NCI-H2171 treated with DMSO at 0.1 percent for 48 hours (cell line): ENCODE measurements at places on chromosomes 2 and 18.
A peak's percentile ranks its signal among the peaks of the same experiment; 100 is the strongest.

DNA sequence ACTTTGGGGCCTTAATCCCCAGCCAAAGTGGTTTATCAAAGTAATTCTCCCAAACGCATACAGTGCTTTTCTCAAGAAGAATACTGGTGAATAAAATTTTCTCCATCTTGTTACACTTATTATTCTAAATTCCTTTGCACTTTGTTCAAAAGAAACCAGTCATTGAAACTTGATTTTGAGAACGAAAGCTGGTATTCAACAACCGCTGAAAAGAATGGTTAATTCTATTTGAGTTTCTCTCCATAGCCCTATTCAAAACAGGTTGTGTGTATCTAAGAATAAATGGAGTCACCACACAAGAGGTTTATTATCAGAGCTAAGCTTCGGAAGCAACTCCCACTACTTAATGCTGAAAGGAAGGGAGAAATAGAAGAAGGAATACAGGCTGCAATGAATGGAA is 117.7 kb downstream of the C1D start:
- DNase-seq = no peak

- no peak for DNase-seq
Observed at GRCh38 chr2:2000018-2000723, 255.9 kb upstream of the PXDN start.

DNA sequence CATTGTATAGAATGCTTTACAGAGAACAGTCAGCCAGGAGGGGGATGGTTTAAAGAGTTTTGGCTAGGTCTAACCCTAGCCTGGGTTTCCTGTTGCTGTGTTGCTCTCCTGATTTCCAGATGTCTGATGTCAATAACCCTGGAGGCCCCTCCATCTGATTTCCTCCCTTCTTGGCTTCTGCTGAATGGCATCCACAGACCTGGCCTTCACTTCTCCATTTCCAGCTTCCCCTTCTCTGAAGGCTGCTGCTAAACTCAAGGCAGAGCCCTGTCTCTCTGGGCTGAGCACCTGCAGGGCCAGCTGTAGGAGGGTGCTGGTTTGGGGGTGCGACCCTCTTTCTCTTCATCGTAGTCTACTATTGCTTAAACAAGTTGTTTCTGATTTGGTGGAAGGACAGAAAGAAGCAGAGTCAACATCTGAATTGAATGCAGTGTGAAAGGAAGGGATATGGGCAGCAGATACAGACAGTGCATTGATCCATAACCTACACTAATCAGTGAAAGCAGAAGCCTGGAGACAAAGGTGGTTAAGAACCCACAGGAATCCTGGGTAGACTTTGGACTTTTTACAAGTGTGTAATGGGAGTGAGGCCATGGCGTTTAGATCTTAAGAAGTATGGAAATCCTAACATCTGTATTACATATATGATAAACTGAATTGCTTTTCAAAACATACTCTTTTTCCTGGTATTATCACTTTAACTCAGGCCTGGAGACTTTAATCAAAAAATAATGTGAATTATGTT is 153.6 kb downstream of the HRH4 start:
- DNase-seq = no peak

DNA sequence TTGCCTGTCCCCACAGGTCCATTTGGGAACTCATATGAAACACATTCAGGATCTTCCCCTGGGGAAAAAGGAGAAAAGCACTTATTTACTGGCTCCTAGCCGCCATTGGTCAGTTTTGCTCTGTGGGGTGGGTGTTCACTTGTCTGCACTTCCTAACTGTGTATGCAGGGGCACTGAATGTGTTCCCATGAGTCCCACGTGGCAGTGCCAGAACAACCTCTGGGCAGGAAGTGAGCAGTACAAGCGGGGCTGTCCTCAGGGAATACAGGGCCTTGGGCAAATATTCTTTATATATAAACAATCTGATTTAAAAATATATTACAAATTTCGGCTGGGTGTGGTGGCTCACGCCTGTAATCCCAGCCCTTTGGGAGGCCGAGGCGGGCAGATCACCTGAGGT is 21.8 kb upstream of the CTIF start:
- DNase-seq = no peak

DNA sequence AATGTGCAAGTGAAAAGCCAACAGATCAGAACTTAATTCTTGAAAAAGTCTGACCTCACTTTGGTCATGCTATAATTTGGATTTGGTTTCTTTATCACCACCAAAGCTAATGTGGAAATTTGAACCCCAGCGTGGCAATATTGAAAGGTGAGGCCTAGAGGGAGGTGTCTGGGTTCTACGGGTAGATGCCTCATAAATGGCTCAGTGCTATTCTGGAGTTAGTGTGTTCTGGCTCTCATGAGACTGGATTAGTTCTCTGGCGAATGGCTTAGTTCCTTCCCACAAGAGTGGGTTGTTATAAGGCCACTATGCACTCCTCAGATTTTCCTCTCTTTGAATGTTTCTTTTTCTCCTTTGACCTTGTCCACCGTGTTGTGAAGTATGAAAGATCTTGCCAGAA is 22.3 kb downstream of the ORC4 start:
- DNase-seq = no peak

DNA sequence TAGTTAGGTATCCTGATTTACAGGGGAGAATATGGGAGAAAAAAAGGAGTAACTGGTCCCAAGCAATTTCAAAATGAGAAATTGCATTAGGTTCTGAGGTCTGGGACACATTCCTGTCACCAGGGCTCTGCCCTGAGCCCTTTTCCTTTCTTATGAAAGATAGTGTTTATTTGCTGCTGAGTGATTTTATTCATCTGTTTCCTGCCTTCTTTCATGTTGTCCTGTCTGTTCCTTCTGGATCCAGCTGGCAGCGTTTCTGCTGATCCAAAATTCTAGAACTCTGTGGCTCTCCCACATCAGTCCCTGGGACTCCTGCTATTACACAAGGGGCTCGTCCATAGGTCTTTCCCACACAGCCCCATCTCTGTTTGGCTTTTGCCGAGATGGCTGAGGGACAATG is 519.1 kb upstream of the SALL3 start:
- no peak for DNase-seq

GRCh38 chr2:38215993-38216392 is 140.0 kb upstream of the CYP1B1 start:
- DNase-seq = peak; percentile 3

DNA sequence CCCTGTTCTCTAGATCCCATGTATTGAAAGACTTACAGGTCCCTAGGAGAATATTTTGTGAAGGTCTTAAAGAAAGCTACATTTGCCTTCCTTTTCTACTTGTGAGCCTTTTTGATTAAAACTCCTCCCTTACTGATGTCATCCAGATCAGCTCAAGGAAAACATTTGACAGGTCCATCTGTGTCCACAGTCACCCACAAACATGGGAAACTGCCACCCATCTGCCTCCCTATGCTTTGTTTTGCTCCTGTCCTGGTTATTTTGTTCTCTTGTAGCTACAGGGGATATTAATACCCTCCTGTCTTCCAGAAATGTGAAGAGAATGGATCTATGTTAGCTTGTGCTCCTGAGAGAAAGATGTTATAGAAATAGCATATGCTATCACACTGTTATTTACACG is 203.6 kb upstream of the GALNT5 start:
- peak; percentile 79 for DNase-seq

- no peak for DNase-seq
Observed at GRCh38 chr2:109335631-109336176, 206.7 kb downstream of the SH3RF3 start.

DNA sequence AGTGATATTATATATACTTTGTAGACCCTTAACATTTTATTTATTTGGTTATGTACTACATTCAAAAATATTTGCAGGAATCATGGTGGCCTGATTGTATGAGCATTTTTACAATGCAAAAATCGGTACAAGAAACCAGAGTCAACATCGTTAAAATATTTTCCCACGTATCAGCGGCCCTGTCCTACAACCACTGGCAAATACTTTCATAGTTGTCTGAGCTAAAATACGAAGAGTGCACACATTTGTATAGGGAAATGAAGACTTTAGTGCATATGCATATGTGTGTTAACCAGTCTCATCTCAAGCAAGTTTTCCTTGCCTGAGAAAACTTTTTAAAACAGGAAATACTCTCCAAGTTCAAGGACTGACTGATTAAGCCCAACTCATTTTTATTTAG is 35.9 kb downstream of the CCDC102B start:
- no peak for DNase-seq

DNA sequence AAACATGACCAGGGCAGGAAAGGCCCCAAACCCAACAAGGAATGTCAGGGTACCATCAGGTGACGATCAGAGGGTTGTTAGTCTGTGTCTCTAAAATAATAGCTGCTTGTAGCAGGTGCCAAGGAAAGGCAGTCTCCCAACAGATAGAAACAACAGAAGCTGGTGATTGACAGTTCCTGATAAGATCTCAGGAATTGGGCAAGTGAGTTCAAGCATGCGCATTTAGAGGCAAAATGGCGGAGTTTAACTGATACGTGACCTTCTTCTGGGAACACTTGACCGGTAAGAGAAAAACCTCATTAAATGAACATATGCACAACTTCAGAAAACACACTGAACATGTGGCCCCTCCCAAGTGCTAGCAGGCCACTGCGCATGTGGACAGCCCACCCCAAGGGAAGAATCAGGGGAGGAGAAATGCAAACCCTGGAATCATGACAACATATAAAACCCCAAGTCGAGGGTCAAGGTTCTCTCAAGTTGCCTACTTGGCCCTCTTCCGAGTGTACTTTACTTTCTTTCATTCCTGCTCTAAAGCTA is 664.9 kb downstream of the KCNJ3 start:
- DNase-seq = peak; percentile 18

DNA sequence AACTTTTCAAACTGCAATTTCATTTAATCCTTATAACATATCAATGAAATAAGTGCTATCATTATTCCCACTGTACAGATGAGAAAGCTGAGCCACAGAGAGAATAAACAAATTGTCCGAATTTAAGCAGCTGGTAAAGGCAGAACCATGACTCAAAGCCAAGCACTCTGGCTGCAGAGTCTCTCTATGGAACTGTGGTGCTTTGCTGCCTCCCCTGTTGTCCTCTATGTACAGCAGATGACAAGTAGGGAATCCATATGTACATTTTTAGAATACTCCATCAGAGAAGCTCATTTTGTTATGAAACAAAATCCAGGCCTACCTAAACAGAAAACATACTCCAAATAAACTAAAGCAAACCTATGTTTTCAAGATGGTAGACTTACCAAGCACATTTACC is 45.1 kb downstream of the FARSB start:
- peak; percentile 21 for DNase-seq

GRCh38 chr2:176189681-176190641 is 1.5 kb downstream of the HOXD1 start:
- no peak for DNase-seq

DNA sequence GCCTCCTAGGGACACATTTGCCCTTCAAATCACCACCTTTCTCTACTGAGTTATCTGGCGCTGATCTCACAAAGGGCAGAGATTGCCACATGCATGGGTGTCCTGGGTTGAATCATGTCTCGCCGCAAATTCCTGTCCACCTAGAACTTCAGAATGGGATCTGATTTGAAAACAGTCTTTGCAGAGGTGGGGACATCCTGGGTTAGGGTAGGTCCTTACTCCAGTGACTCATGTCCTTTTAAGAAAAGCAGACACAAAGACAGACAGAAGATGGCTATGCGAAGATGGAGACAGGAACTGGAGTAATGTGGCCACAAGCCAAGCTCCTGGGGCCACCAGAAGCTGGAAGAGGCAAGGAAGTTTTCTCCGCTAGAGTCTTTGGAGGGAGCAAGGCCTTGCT is 197.4 kb upstream of the SMIM21 start:
- no peak for DNase-seq

DNA sequence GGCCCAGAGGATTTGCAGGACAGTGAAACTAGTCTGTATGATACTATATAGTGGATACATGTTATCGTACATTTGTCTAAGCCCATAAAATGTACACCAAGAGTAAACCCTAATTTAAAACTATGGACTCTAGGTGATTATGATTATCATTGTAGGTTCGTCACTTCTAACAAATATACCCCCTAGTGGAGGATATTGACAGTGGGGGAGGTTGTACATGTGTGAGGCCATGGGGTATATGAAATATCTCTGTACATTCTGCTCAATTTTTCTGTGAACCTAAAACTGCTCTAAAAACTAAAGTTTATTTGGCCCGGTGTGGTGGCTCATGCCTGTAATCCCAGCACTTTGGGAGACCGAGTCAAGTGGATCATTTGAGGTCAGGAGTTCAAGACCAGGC is 81.2 kb upstream of the CAB39 start:
- no peak for DNase-seq

GRCh38 chr2:199019898-199020507 is 437.7 kb downstream of the SATB2 start:
- DNase-seq = peak; percentile 17

- DNase-seq = no peak
Observed at GRCh38 chr2:219636941-219637841, 9.8 kb downstream of the SLC4A3 start.

DNA sequence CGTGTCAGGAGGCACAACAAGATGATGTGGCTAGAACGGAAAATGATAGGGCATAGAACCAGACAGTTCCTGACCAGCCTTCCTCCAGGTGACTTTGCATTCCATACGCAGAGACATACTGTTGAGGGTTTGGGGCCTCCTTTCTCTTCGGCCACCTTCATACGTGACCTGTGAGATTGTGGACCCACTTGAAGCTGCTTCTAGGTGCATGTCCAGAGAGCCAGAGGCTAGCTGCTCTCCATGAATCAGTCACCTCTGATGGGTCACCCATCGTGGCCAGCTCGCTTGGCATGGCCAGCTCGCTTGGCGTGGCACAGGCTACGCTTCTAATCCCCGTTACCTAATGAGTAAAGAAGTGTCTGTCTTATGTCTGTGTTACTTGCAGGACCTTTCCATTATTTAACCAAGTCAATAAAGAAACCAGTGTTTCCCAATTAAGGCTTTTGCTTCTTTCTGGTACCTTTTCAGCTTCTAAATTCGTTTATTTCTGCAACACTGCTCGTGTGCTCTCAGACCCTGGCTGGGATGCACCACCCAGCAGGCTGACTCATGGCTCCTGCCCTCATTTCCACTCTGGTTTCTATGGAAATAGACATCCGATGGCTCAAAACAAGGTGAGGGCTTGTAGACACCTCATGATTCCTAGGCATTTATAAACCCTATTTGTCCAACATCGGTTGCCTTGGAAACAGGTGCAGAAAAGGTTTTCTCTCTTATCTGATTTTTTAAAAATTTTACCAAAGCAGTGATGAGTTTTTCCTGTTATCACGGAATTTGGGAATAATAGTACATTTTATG is 86.7 kb upstream of the B3GNT7 start:
- no peak for DNase-seq

DNA sequence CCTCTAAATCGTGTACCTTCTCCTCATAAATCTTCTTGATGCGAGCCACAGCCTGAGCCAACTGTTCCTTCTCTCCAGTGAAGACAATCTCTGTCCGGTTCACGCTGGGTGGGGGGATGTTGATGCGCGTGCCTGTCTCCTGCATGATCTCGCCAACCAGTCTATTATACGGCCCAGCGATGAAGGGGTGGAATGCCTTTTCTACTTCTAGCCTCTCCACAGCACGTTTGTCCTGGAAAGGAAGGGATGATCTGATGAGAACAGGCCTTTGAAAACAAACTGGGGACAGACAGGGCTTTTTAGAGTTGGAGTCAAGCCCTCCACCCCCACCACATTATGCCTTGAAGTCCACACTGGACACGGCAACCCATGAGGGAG is 59.3 kb downstream of the HDLBP start:
- no peak for DNase-seq
